ENCODE measurements at places on chromosomes 16 and 17.
A peak's percentile ranks its signal among the peaks of the same experiment; 100 is the strongest.

GRCh38 chr17:39238311-39238972 is 12.7 kb upstream of the STAC2 start:
- DNase-seq: no peak

- DNase-seq: no peak
These were observed 23.8 kb upstream of the DOC2B start for GRCh38 chr17:205148-205669.

- DNase-seq: peak; percentile 77
These were observed 41.8 kb upstream of the SLC38A10 start for GRCh38 chr17:81336930-81337325.

DNA sequence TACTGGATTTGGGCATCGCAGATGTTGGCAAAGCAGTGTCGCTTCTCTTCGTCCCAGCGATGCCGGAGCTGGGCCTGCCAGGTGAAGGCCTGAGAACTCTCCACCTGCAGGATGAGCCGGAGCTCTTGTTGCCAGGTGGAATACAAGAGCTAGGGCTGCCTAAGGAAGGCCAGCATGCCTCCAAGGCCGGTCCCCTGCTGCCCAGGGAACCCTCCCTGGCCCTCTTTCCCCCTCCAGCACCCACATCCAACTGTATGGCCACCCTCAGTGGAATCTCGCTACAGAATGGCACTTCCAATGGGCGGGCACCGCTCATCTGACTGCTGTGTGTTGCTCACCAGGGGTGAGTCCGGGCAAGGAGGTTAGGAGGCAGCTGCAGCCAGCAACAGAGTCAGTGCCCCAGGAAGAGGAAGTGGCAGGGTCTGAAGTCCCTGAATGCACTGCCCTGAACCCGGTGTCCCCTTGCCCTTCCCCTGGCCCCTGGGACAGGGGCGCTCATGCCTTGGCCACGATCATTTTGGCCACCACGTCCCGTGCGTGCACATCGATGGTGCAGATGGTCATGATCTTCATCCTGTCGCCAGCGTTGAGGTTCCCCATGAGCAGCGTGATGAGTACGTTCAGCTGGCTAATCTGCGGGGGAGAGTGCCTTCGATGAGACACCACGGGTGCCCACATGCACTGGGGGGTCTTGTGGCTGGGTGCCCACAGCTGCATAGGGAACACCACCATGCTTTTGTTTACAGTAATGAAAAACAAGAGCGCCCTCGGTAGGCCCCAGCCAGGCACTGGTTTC is 75.8 kb downstream of the DNAH17 start:
- peak; percentile 39 for DNase-seq

GRCh38 chr17:34113089-34113488 is 142.0 kb upstream of the CCL2 start:
- DNase-seq: no peak

DNA sequence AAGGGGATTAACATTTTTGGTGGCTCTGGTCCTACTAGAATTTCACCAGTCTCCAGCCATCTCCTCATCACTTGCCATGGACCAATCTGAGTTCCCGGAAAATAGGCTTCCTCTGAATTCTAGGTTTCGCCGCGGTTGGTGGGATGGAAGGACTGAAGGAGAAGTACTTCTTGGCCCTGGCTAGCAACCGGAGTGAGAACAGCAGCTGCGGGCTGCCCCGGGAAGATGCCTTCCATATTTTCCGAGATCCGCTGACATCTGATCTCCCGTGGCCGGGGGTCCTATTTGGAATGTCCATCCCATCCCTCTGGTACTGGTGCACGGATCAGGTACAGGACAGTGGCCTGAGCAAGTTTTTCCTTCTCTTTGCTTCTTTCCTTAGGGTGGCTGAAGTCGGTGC is 45.0 kb downstream of the SLC5A11 start:
- peak; percentile 23 for DNase-seq

DNA sequence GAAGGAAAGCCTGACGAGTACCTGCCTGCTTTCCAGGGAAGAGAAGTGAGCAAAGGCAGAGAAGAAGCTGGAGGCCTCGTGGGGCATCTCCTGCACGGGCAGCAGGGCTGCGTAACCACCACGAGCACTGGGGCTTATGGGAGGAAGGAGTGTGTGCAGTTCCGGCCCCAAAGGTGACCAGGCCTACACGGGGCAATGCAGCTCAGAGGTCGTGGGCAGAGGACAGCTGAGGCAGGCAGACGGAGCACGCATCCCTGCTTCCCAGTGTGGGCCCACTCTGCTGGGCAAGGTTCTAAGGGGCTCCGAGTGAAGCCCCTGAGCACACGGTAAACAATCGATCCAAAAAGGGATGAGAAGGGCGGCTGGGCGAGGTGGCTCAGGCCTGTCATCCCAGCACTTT is 109.7 kb downstream of the ANKRD11 start:
- no peak for DNase-seq

Measured in pancreas (tissue), 10 donors.